AG09309 (cell line): ENCODE measurements at places on chromosomes 7 and 10.

GRCh38 chr7:138752518-138753149 is 45.2 kb upstream of the TMEM213 start:
- DNase-seq, result no peak

DNA sequence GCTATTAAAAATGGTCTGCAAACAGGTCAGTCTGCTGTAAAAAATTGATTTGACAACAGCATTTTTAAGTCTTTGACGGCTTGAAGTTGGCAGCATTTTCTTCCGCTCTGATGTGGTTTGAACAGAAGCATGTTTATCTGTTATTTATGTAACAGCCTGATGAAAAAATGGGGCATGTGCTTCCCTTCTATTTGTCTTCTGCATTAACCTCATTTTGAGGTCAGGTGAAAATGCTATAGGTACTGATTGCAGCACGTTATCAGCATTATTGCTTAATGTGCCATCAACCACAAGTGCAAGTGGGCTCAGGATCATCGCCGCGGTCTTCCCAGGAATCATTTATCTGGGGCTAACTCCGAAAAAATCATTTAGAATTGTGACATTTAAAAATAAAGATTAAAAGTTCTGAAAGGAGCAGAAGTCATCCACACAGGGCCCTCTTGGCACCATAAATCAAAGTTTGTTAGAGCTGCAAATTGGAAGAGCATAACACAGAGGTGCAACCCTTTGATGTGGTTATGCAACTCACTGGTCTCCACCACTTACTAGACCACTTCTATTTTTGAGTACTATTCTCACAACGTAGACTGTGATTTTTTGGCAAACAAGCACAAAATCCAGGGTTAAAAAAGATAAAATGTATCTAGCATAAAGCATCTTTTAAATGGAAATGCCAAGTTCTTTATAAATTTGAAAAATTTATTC is 307.7 kb downstream of the MDFIC start:
- DNase-seq, result no peak

GRCh38 chr10:92837456-92837855 is 10.9 kb upstream of the EXOC6 start:
- no peak for DNase-seq

DNA sequence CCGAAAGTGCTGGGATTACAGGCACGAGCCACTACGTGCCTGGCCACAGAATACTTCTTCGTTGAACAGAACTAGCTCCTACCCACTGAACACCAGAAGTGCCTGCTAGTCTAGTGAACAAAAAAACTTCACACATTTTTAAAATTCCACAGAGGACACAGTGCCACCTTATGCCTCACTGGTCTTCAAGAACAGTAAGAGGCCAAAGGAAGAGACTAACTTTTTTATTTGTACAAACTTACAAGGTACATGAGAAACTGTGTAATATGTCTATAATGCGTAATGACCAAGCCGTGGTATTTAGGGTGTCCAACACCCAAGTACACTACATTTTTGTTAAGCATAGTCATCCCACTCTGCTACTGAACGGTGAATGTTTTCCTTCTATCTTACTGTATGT is 144.4 kb upstream of the PTER start:
- no peak for DNase-seq

DNA sequence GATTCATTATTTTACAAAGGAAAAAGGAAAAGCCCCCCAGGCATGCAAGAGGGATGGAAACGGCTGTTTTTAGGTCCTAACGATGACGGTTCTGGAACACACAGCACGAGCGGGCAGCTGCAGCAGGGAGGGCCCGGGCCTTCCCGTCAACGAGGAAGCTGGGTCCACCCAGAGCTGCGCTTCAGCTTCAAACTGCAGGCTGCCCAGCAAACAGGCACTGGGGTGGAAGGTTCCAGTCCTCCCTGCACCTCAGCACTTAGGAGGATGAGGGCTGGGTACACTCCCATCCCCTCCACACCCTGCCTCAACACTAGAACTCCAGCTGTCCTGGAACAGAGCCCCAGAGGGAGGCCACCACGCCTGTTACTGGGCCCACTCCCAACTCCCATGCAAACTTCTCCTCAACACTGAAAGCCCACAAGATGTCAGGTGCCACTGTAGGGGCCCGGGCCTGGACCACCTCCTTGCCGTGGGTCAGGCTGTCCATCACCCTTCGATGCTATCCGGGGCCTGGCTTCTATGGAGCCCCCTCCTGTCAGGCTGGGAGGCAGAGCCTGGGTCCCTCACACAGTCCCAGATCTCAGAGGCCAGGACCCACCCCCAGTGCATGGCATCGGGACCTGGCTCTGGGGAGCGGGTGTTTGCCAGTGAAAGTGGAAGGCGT is 33.0 kb downstream of the PAPOLB start:
- DNase-seq, result no peak
